ENCODE measurements at places on chromosomes 12 and 14. TPM values are rescaled to one million over a fixed set of nuclear protein-coding genes. Genes with fewer than 3 reads are reported as not detected.

DNA sequence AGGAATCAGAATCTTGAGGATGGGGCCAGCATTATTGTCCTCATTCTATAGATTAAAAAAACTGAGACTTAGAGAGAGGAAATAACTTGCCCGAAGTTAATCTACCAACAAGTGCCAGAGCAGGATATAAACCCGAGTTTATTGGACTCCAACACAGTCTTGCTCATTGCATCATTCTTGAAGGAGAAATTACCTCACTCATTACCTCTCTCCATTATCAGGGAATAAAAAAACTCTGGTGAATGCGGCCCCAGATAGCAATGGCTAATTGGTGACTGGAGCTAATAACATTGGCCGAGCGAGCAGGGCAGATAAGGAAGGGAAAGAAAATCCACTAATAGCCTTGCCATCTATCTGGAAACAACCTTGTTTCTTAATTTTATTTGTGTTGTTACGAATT is 24.7 kb upstream of the TMED10 start:
- H3K27me3 ChIP-seq: no peaks in the 10 kb centered on the region
- DNase-seq: no peak
- no peaks in the 10 kb centered on the region for H3K36me3 ChIP-seq
- no peak overlapping the region for H3K27ac ChIP-seq
- peaks cover 11% of the 10 kb centered on the region for H3K4me1 ChIP-seq

DNA sequence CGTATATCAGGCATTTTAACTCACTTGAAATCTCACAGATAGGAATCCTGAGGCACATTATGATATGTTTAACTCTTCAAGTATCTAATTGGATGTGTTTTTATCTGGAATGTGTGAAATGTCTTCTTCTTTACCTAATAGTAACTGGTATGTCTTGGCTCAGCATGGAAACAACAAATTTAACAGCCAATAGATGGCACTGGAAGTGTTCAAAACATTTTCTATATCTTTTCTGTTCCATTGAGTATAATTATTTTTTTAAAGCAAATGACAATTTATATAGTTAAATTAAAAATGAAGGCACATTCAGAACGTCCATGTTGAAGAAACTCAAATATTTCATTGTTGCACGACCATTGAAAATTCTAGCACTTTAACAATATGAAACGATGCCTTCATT is 164.6 kb upstream of the SLC16A7 start:
- no peaks in the 10 kb centered on the region for H3K27me3 ChIP-seq
- no peak overlapping the region for H3K4me3 ChIP-seq
- no peak for DNase-seq
- H3K27ac ChIP-seq: no peak overlapping the region
- no peaks in the 10 kb centered on the region for H3K4me1 ChIP-seq

- no peaks in the 10 kb centered on the region for H3K36me3 ChIP-seq
- no peak for DNase-seq
- no peaks in the 10 kb centered on the region for H3K27me3 ChIP-seq
- H3K27ac ChIP-seq: no peak overlapping the region
- H3K4me3 ChIP-seq: no peak overlapping the region
Observed at GRCh38 chr12:62789851-62790250, 145.1 kb downstream of the PPM1H start.

- peaks cover 22% of the 10 kb centered on the region for H3K4me1 ChIP-seq
- no peaks in the 10 kb centered on the region for H3K27me3 ChIP-seq
- no peaks in the 10 kb centered on the region for H3K36me3 ChIP-seq
- H3K27ac ChIP-seq: no peak overlapping the region
- DNase-seq: no peak
Observed at GRCh38 chr14:101763941-101764709, 2.6 kb downstream of the PPP2R5C start.

KCNC2 gene
- total RNA-seq: 1.1 TPM

DNA sequence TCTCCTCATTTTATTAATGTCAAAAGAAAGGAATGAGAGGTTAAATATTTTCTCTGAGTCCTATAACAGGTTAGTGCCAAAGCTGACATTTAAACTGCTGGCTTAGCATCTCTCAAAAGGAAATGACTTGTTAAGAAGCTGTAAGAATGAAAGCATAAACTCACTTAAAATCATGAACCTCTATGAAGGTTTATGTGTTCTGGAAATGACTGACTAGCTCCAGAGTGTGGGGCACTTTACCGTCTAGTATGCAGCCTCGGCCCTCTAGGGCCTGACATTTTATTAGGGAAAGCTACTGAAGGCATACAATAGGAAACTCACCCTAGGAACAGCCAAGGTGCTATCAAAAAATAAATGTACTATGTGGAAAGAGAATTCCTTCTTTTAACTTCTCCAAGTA is 35.1 kb downstream of the SPX start:
- no peak overlapping the region for H3K4me3 ChIP-seq
- no peaks in the 10 kb centered on the region for H3K27me3 ChIP-seq
- no peaks in the 10 kb centered on the region for H3K36me3 ChIP-seq

- H3K4me1 ChIP-seq: peaks cover 43% of the 10 kb centered on the region
- peak overlapping the region; percentile 90 for H3K4me3 ChIP-seq
- no peaks in the 10 kb centered on the region for H3K27me3 ChIP-seq
- H3K36me3 ChIP-seq: peaks cover 25% of the 10 kb centered on the region
- peak overlapping the region; percentile 88 for H3K27ac ChIP-seq
Observed at GRCh38 chr14:69398818-69399210, 322 bp downstream of the SLC39A9 start.

GUCY2C gene
- total RNA-seq: not detected

DNA sequence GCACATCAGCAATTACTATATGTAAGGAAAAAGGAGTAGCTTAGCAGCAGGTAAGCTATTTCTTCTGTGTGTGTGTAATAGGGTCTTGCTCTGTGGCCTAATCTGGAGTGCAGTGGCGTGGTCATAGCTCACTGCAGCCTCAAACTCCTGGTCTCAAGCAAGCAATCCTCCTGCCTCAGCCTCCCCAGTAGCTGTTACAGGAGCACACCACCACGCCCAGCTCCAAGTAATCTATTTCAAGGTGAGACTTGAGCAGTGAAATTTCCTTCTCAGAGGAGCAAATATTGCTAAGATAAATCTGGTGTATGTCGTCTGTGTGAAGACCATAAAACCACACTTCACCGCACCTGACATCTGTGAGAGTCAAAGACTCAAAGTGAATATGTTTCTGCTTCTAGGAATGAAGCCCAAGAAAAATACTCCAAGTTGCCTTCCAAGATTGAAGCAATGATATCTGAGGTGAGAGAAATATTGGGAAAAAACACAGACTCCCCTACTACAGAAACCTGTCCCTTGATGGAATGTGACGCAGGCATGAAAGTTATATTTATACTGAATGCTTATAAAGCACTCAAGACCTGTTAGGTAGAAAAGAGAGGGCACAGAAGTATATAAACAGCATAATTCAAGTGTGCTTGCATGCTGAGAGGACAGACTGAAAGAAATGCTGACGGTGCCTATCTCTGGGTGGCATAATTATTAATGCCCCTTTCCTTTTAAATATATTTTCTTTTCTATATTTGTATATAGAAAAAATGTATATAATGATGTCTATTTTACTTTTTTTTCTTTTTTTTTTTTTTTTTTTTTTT is 2.5 kb upstream of the SELPLG start:
- H3K27ac ChIP-seq: no peak overlapping the region
- peaks cover 64% of the 10 kb centered on the region for H3K4me1 ChIP-seq
- no peak for DNase-seq
- H3K27me3 ChIP-seq: no peaks in the 10 kb centered on the region
- H3K36me3 ChIP-seq: no peaks in the 10 kb centered on the region
- H3K4me3 ChIP-seq: no peak overlapping the region

DNA sequence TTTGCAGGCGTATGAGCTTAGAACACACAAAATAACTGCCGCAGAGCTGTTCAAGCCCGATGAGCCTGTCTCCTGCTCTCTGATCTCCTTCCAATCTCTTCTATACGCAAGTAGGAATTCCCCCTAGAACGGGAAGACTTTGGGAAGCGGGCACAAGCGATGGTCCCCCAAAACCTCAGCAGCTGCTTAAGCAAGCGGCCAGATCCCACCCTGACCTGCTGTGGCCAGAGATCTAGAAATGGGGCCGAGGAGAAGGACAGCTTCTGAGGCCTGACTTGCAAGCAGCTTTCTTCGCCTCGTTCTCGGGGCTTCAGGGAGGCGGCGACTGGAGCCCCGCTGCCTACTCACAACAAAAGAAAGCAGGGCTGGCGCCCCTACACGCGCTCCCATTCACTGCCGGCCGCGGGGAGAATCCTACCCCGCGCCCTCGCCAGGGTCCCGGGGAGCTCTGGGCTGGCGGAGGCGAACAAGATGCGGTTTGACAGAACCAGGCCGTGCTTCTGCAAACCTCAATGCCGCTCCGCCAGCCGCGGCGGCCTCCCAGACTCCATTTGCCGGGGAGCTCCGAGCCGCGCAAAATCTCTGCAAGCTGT is 922 bp downstream of the TBX5 start:
- H3K27me3 ChIP-seq: peaks cover 50% of the 10 kb centered on the region
- no peaks in the 10 kb centered on the region for H3K36me3 ChIP-seq
- H3K27ac ChIP-seq: no peak overlapping the region
- H3K4me1 ChIP-seq: peaks cover 30% of the 10 kb centered on the region

GPD1 gene
- total RNA-seq: 2.1 TPM

LRFN5 gene
- total RNA-seq: 11.9 TPM

- no peaks in the 10 kb centered on the region for H3K27me3 ChIP-seq
- H3K36me3 ChIP-seq: peaks cover 98% of the 10 kb centered on the region
- peak; percentile 57 for DNase-seq
- H3K27ac ChIP-seq: peak overlapping the region; percentile 99
- H3K4me3 ChIP-seq: no peak overlapping the region
- peaks cover 100% of the 10 kb centered on the region for H3K4me1 ChIP-seq
Observed at GRCh38 chr12:103810111-103810510, 30.9 kb downstream of the NT5DC3 start.

DNA sequence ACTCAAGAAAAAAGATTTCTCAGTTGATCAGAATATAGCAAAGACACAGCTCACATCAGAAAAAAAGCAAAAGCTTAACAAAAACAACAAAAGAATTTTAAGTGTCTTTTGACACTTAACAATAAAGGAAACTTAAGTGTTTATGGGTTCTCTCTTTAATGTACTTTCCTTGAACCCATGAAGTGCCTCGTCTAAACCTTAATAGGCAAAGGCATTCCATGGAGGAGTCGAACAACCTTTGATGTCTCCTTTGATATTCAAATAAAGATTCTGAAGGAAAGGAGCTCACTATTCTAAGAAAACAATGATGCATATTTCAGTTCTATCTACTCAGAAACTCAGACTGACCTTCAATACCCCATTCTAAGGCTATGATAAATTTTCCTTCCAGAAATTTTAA is 116.7 kb downstream of the TMTC1 start:
- peaks cover 17% of the 10 kb centered on the region for H3K4me1 ChIP-seq
- DNase-seq: no peak
- no peak overlapping the region for H3K27ac ChIP-seq
- H3K4me3 ChIP-seq: no peak overlapping the region
- H3K36me3 ChIP-seq: no peaks in the 10 kb centered on the region

KLRK1 gene
- 1.7 TPM for total RNA-seq

- no peak overlapping the region for H3K4me3 ChIP-seq
- H3K27ac ChIP-seq: no peak overlapping the region
- H3K36me3 ChIP-seq: no peaks in the 10 kb centered on the region
- no peak for DNase-seq
- no peaks in the 10 kb centered on the region for H3K4me1 ChIP-seq
- no peaks in the 10 kb centered on the region for H3K27me3 ChIP-seq
Observed at GRCh38 chr12:23049180-23049579, 424.2 kb downstream of the ETNK1 start.

AQP5 gene
- total RNA-seq: not detected

OAS2 gene
- 2.8 TPM for total RNA-seq

GRCh38 chr12:30761730-30762129 is 7.0 kb upstream of the CAPRIN2 start:
- no peak overlapping the region for H3K4me3 ChIP-seq
- H3K36me3 ChIP-seq: no peaks in the 10 kb centered on the region
- no peaks in the 10 kb centered on the region for H3K4me1 ChIP-seq
- H3K27ac ChIP-seq: no peak overlapping the region
- no peak for DNase-seq

GRCh38 chr14:89856871-89857345 is 97.6 kb downstream of the EFCAB11 start:
- H3K4me3 ChIP-seq: no peak overlapping the region
- no peak overlapping the region for H3K27ac ChIP-seq
- H3K4me1 ChIP-seq: no peaks in the 10 kb centered on the region
- DNase-seq: no peak
- H3K27me3 ChIP-seq: no peaks in the 10 kb centered on the region
- H3K36me3 ChIP-seq: no peaks in the 10 kb centered on the region

- no peak overlapping the region for H3K4me3 ChIP-seq
- peaks cover 33% of the 10 kb centered on the region for H3K4me1 ChIP-seq
- H3K27ac ChIP-seq: no peak overlapping the region
- no peaks in the 10 kb centered on the region for H3K36me3 ChIP-seq
Observed at GRCh38 chr14:68181519-68182326, 362.1 kb downstream of the RAD51B start.

- no peak for DNase-seq
- no peaks in the 10 kb centered on the region for H3K27me3 ChIP-seq
- no peaks in the 10 kb centered on the region for H3K4me1 ChIP-seq
- no peak overlapping the region for H3K27ac ChIP-seq
- peaks cover 55% of the 10 kb centered on the region for H3K36me3 ChIP-seq
Observed at GRCh38 chr12:131723532-131723931, 12.6 kb downstream of the SFSWAP start.

DNA sequence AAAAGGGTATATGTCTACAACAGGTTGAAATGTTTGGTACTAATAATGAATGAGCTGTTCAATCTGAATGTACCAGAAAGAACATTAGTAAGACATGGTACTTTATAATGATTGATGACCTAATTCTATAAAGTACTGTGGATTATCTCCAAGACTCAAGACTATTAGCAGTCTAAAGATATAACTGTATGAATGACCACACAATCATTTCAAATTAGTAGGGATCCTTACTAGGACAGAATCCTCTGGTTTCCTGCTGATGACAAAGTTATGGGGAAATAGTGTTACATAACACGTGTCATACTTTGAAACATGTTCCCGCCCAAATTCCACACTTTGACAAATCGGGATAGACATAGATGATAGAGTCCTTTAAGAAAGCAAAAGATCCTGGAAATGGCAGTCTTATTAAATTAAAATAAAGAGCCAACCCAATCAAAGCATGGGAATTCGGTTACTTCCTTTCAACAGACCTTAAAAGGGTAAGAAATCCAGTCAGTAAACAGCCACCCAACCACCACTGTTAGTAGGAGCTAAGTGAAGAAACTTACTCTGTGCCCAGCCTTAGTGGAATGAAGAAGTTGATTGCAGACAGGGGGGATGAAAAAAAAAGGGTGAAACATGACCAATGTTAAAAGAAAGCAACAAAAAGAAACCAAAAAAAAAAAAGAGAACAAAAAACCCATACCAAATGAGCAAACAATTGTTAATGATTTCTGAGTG is 2.8 kb downstream of the VPS29 start:
- no peak for DNase-seq
- H3K4me1 ChIP-seq: peaks cover 38% of the 10 kb centered on the region
- peaks cover 18% of the 10 kb centered on the region for H3K36me3 ChIP-seq
- H3K27me3 ChIP-seq: no peaks in the 10 kb centered on the region
- no peak overlapping the region for H3K4me3 ChIP-seq
- H3K27ac ChIP-seq: peak overlapping the region; percentile 45

DNA sequence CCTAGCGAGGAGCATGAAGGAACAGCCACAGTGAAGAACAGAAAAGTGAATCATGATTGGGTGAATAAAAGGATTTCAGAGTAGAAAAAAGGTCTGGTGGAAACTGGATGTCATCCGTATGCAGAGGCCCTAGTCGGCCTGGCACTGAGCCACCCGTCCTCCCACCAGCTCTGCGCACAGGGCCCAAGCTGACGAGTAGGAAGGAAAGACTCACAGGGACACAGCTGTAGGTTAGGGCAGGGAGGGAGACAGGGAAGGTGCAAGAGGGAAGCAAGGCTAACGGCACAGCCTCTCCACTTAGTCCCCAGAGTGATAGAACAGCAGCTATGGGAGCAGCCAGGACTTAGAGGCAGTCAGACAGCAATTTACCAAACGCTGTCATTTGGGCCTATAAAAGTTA is 112.6 kb downstream of the KCNK10 start:
- no peak overlapping the region for H3K4me3 ChIP-seq
- no peak overlapping the region for H3K27ac ChIP-seq
- peaks cover 7% of the 10 kb centered on the region for H3K27me3 ChIP-seq
- no peak for DNase-seq
- H3K36me3 ChIP-seq: no peaks in the 10 kb centered on the region
- no peaks in the 10 kb centered on the region for H3K4me1 ChIP-seq

Measured in sigmoid colon (tissue), 7 donors.